ENCODE measurements at places on chromosomes 3 and 15.

GRCh38 chr3:71986606-71987005 lies 201.7 kb upstream of the PROK2 start:
- no peak for DNase-seq

GRCh38 chr3:128794067-128794768 lies 68.2 kb downstream of the RAB7A start:
- no peak for DNase-seq

GRCh38 chr15:62781081-62781497 lies 261.5 kb upstream of the TPM1 start:
- DNase-seq = no peak

DNA sequence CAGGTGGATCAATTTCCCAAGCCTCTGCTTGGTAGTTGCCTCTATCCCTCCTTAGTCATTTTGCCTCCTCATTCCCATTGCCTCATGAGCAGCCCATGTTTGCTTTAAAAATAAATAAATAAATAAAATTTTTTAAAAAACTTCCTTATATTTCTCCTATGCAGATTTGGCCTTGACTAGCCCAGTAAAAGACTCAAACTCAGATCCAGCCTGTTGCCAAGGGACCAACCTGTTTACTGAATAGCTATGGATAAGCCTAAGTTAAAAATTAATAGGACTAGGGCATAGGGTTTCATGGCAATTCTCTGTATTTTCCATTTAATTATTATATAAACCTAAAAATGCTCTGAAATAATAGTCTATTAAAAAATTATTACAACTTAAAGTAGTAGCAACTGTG lies 384.4 kb downstream of the RSL24D1 start:
- DNase-seq = no peak

DNA sequence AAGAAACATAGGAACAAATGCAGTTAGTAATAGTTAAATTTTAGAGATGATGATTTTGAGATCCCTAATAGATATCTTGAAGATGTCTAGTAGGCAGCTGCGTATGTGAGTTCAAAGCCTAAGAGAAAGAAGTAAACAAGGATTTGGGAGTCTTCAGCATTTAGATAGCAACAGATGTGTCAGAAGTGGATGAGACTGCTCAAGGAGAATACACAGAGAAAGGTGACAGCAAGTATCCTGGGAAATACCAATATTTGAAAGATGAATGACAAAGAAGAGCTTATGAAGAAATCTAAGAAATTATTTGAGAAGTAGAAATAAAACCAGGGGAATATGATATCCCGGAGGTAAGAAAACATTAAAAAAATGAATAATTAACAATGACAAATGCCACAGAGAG lies 130.9 kb downstream of the PCCB start:
- no peak for DNase-seq

DNA sequence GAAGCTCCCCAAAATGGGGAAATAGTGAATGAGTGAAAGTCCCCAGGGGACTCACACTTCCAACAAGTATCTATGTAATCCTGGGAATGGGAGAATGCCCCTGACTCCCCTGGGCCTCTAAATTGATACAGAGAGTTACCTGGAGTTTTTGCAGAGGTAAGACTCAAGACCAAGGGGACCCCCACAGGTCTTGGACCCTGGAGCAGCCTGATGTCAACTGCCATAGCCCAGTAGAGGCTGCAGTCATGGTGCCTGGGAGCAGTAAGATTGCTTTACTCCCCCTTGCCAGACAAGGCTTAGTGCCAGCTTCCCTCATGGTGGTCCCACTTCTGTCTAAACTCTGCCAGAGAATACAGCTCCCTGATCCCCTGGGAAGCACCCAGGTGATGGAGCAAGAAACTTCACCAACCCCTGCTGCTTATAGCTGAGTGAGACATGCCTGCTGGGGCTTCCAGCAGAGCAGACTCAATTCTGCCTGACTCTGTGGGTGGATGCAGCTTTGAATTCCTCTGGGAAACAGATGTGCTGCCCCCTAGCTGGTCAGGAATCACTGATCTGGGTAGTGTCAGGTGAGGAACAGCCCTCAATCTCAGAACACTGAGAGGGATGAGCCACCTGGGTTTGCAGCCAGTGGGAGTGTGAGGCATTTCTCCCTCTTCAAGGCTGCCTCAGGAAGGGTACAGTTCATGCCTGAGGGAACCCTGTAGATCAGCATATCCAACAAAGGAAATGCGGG lies 485.9 kb downstream of the NSUN3 start:
- no peak for DNase-seq

GRCh38 chr3:124995460-124995994 lies 60.3 kb downstream of the HEG1 start:
- peak; percentile 42 for DNase-seq

DNA sequence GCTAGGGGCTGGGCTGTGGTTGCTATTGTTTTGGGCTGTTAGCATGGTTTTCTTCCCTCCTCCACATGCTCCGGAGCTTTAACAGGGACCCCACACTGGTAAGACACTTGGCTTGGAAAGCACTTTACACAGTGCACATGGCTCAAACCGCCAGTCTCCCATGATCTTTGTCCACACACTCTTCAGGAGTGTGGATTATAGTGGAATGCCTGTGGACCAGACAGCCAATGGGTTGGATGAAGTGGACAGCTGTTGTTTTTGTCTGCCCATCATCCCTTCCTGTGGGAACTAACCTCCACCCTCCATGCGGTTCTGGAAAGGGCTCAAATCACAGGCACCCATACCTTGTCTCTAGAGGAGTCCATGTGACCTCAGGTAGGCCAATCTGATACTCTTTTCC lies 10.0 kb downstream of the PAQR9 start:
- no peak for DNase-seq

GRCh38 chr3:4949659-4950058 lies 29.6 kb upstream of the BHLHE40 start:
- no peak for DNase-seq

GRCh38 chr3:2851835-2852234 lies 258.3 kb downstream of the IL5RA start:
- no peak for DNase-seq

DNA sequence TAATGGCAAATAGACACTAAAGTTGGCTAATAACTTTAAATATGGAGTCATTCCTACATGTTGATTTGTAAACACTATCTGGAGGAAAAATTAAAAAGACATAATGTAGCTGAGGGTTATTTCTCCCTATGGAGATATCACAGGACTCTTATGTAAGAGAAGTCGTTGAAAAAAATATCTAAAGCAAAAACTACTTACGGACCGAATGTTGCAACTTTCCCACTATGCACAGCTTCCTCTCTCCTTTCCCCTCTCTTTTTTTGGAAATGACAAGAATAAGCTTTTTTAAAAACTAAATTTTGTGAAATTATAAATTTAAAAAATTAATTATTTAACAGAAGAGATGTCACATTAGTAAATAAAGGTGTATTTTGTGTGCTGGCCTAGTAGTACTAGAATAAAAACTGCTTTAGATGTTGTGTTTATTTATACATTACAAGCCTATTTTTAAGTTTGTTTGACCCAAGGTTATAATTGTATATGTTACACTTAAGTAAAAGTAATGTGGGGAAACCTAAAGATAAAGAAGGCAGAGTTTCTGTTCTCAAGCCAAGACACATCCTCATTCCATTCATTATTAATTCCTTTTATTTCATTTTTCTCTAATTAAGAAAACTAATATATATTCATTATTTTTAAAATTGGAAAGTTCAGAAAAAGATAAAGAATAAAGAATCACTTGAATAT lies 20.7 kb upstream of the PPARG start:
- DNase-seq = no peak

- DNase-seq = no peak
Measured at GRCh38 chr15:101523560-101523940, 34.0 kb upstream of the PCSK6 start.

GRCh38 chr3:31291818-31292217 lies 240.9 kb upstream of the STT3B start:
- DNase-seq = no peak

GRCh38 chr3:126108676-126109050 lies 24.7 kb upstream of the SLC41A3 start:
- no peak for DNase-seq

- no peak for DNase-seq
Measured at GRCh38 chr3:171755015-171755589, 55.2 kb downstream of the PLD1 start.

DNA sequence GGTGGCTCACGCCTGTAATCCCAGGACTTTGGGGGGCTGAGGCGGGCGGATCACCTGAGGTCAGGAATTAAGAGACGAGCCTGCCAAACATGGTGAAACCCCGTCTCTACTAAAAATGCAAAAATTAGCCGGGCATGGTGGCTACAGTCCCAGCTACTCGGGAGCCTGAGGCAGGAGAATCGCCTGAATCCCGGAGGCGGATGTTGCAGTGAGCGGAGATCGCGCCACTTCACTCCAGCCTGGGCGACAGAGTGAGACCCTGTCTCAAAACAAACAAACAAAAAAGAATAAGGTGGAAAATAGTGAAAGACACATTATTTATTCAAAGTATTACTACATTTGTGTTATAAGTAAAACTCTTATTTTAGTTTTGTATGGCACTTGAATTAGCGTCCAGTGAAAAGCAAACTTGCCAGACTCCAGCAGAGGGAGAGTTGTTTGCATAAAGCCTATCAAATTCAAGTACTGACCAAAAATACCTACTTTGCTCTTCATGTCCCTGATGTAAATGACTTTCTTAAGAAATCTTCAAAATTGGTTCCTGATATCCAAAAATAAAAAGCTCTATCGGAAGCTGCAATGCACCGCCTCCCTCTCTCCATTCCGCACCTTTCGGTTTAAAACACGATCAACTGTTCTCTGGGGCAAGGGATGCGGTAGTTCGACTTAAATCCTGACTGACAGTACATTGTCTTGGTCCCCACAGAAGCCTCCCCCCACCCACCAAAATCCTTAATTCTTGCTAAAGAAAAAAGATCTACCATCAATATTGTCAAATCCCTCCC lies 1.2 kb downstream of the TRPM7 start:
- DNase-seq = no peak

DNA sequence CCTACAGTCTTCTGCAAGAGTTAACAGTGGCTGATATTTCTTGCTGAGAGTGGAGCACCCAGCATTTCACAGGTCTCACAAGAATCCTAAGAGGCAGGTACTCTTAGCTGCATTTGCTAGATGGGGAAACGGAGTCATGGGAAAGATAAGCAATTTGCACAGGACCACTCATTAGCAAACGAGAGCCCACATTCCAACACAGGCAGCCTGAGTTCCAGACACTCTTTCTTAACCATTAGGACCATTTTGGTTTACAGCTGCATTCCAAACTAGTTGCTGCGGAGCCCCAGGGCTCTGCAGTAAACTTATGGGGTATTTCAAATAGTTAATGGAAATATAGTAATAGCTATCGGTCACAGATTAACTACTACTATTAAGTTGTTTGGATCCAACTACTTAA lies 42.5 kb downstream of the LYZL4 start:
- no peak for DNase-seq

DNA sequence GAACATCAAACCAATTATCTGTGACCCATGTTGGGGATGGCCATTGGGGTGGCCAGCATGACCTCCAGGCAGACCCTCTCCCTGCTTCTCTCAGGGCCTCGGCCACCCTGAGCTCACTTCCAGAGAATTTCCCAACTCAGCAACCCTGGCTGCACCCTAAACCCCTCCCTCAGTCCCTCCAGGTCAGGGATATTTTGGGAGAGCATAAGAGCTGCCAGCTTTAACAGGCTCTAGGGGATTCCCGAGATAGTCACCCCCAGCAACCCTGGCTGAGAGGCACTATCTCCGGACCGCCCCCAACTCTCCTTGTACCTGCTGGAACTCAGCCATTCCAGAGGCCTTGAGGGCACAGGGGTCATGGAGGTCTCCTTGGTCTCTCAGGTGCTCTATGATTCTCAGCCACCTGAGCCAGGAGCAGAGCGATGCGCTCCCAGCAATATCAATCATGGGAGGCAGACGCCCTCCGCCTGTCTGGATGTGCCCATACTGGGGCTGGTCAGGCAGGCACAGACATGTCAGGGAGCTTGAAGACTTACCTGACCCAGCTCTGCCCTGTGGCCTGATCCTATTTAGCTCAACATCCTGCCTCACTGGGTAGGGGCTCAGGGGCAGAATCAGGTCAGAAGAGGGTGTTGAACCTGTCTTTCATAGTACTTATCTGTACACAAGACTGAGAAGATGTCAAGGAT lies 34.9 kb upstream of the CILP start:
- no peak for DNase-seq

DNA sequence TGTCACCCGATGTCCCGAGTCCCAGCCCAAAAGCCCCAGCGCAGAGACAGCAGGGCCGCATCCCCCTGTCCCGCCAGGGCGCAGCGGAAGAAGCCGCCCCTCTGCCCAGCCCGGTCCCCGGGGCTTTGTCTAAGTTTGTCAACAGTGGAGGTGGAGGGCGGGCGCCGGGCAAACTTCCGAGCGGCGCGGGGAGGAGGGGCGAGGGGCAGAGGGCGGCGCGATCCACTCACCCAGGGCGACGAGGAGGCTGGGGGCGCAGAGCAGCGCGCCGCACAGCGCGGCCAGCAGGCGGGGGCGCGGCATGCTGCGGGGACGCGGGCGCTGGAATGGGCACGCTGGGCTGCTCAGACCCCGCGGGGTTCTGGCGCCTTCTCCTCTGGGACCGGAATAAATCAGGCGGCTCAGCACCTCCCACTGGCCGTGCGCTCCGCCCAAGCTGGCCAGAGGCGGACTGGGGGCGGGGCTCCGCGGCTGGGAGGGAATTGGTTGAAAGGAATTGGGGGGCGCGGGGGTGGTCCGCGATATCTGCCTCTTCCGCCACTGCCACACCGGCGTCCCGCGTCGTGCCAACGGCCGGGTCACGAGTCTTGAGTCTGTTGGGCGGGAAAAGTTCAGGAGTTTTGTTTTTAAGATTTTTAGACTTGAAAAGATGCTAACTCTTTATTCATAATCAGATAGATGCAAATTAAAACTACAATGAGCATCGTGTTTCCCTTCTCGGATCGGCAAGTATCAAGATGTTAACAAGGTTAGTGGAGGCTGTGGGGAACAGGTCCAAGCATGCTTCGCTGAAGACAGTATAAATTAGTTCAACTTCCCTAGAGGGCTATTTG lies at the start of gene MFGE8:
Gene MFGE8 (minus strand): TSS at position 363 of the 833 bp plus-strand sequence. CDS start 60 bp downstream, at position 303.
- DNase-seq = peak; percentile 67

- DNase-seq = no peak
Measured at GRCh38 chr15:100125401-100126191, 216.2 kb downstream of the ADAMTS17 start.

GRCh38 chr3:51216291-51216690 lies 168.8 kb upstream of the MANF start:
- DNase-seq = no peak

- no peak for DNase-seq
Measured at GRCh38 chr3:181940703-181941102, 229.0 kb downstream of the SOX2 start.

- DNase-seq = no peak
Measured at GRCh38 chr3:73637042-73637441, 12.3 kb upstream of the PDZRN3 start.

- DNase-seq = no peak
Measured at GRCh38 chr15:27241943-27242342, 271.0 kb downstream of the GABRG3 start.
